ENCODE measurements at places on chromosomes 13 and 19.

DNA sequence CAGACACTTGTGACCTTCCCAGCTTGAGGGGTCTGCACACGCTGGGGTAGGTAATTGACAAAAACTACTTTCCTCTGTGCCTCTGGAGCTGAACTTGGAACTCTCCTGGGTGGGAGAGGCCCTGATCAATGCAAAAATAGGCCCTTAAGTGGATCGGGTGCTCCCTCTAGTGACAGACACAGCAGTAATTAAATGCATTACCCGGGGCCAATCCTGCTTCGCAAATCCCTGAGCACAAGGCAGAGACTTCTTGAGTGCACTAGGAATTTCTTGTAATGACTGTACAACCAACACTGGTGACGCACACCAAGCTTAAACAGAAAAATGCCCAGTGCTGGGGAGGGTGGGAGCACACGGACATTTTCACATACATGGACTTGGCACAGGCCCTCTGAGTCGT lies 10.6 kb upstream of the UBE2S start:
- no peak for DNase-seq

- no peak for DNase-seq
These were observed 3.7 kb downstream of the ZSCAN22 start for GRCh38 chr19:58330458-58330857.

- no peak for DNase-seq
These were observed 17.2 kb downstream of the BRSK1 start for GRCh38 chr19:55300886-55301458.

DNA sequence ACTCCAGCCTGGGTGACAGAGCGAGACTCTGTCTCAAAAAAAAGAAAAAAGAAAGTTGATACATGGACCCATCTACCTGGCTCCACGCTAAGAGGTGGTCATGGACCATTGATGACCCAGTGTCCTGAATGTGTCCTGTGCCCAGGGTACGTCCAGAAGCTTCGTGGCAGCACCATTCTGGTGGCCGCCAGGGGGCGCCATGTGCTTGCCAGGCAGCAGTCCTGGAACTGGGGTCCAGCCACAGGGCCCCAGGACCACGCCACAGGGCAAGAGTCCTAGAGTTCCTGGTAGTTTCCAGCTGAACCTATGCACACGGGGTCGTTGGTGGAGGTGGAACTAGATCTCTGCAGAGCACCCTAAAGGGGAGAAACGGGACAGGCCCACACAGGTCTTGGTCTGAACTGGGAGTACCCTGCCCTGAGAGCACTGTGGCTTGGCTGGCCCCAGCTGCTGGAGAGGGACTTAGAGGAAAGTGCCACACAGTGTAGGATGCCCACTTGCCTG lies 19.9 kb upstream of the FBXO27 start:
- DNase-seq = peak; percentile 20

- no peak for DNase-seq
These were observed 906 bp downstream of the FXYD5 start for GRCh38 chr19:35155441-35155840.

- DNase-seq = peak; percentile 75
These were observed 2.8 kb upstream of the LENG1 start for GRCh38 chr19:54162241-54162805.

GRCh38 chr19:47391510-47392223 lies 27.7 kb downstream of the MEIS3 start:
- peak; percentile 39 for DNase-seq

DNA sequence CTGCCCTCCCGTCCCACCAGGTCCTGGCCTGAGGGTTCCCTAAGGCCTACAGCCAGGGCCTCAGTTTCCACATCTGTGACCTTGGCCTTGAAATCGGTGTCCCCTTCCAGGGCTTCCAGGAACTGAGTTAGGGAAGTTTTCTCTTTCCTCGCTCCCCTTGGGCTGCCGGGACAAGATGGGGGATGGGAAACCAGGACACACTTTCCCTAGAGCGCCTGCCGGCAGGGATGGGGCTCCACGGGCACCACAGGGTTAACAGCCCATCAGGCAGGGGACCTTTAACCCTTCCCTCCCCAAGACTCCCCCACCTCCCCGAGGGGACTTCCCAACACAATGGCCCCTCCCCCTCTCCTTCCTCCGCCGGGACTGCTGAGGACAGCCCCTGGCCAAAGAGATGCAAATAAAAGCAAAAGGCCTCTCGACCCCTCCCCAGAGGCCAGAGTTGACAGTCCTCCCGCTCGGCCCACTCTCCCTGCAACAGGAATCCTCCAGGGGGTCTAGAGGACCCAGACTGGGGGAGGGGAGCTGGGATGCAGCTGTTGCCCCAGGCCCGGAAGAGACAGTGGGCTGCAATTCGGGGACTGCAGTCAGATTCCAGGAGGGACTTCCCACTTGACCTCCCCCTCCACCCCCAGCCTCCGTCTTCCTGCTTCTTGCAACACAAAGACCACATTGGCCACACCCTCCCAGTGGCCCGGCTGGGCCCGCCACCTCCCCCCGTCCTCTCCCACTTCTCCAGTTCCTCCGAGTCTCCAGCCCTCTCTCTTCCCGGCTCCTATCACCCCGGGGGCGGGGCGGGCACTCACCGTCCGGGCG lies 3.4 kb downstream of the BBC3 start:
- DNase-seq = no peak

DNA sequence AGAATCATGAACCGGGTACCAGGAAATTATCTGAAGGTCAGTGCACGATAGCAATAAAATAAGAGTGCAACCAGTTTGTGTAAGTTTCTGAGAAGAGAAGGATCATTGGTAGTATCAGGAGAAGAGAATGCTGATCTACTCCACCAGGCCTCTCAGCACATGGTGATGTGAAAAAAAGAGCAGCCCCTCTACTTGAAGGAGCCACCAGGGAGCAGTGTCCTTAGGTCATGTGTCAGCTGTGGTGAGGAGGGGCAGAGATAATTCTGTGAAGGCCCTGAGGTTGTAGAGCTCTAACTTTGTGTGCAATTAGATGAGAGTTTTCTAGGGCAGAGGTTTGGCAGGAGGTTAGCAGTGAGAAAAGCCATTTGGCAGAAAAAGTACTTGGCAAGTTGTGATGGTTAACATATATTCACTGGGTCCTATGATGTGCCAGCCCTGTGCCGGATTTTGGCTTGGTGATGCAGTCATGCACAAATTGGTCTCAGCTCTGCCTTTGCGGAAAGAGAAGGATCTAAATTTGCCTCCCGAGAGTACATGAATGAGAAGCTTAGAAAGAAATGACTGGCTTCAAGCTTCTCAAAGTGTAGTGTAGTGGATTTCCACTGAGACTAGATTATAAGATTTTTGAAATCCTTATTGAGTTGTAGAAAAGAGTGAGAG lies 19.2 kb upstream of the ZC3H13 start:
- no peak for DNase-seq

GRCh38 chr19:19568802-19569756 lies 31.0 kb downstream of the CILP2 start:
- DNase-seq = no peak

DNA sequence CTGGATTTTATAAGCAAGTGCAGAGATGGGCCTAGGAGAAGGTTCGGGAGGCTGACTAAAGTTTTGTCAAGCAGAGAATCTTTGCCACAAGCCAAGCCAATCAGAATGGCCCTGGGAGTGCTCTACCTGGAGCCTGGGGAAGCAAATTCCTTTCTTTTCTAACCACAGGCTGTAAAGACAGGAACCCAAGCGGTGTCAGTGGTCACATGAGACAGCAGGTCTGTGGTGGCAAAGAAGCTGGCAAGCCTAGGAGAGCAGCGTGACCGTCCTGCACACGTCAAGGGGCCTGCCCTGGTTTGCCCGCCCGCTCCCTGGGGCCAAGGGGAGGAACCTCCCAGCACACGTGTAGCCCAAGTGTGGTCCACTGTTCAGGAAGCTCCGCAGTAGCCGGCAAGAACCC lies 90.8 kb downstream of the IPO5 start:
- no peak for DNase-seq

DNA sequence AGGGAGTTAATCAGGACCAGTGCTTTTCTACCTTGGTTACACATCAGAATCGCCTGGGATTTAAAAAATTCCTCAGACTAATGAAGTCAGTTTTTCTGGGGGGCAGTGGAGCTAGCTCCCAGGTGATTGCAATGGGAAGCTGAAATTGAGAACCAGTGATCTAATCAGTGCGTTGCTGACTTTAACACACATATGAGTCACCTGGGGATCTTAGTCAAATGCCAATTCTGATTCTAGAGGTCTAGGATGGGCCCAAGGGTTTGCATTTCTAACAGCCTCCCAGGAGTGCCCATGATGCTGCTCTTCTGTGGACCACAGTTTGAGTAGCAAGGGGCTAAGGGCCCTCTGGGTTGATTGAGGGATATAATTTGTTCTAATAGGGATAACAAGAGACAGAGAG lies 54.5 kb downstream of the KL start:
- no peak for DNase-seq

DNA sequence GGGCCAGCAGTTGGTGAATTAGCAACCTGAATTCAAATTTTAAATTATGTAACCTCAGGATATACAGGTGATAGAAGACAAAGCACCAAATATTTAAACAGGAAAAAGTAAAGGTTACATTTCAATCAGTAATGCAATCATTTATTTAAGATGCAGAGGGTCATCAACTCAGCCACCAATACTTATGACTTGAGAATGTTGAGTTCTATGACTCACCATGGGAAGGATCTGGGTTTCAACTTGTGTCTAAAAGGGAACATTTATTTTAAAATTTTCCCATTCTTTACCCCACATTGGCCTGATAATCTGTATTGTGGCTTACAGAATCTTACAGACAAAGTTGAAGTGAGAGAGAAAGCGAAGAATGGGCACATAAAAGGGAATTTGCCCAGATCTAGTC lies 418.0 kb downstream of the NDFIP2 start:
- no peak for DNase-seq

- no peak for DNase-seq
These were observed 378.0 kb downstream of the DNAJC15 start for GRCh38 chr13:43401361-43401760.

DNA sequence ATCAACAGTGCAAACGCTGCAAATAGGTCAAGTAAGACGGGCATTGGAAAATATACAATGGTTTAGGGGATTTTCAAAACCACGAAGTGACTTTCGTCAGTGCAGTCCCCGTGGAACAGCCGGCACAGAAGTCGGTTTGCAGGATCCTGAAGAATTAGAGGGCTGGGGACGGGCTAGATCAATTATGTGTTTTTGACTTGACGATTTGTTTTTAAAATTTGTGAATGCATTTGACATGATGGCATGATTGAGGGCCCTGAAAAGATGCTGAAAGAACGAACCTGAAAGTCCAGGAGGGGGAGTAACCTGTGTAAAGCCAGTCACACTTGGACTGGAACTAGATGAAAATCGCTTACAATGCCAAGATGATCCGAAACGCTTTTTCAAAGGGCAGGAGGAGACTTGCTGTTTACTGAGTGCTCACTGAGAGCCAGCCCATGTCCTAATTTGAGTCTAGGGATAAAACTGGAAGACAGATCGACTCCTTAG lies 8.9 kb upstream of the DGKH start:
- no peak for DNase-seq
